Lung microvascular endothelial cell (primary cell): ENCODE measurements at places on chromosomes 5 and 9.
A peak's percentile ranks its signal among the peaks of the same experiment; 100 is the strongest.

GRCh38 chr5:168575391-168576372 lies 3.5 kb downstream of the PANK3 start:
- no peak for DNase-seq

GRCh38 chr5:116308391-116308790 lies 223.6 kb downstream of the COMMD10 start:
- DNase-seq = no peak

GRCh38 chr5:98398465-98398864 lies 375.0 kb upstream of the RGMB start:
- no peak for DNase-seq

DNA sequence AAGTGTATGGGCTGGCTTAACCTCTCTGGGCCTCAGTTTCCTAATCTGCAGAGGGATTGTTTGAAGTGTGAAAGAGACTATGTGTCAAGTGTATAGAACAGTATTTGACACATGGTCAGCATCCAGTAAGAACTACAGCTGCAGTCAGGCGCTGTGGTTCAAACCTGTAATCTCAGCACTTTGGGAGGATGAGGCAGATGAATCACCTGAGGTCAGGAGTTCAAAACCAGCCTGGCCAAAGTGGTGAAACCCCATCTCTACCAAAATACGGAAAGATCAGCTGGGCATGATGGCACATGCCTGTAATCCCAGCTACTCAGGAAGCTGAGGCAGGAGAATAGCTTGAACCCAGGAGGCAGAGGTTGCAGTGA lies 31.9 kb upstream of the STING1 start:
- DNase-seq = no peak

- DNase-seq = peak; percentile 30
Measured at GRCh38 chr9:134396825-134397224, 70.6 kb downstream of the RXRA start.

- no peak for DNase-seq
Measured at GRCh38 chr5:12073426-12073825, 169.2 kb upstream of the CTNND2 start.

- DNase-seq = no peak
Measured at GRCh38 chr9:99850736-99851499, 29.2 kb downstream of the NR4A3 start.

DNA sequence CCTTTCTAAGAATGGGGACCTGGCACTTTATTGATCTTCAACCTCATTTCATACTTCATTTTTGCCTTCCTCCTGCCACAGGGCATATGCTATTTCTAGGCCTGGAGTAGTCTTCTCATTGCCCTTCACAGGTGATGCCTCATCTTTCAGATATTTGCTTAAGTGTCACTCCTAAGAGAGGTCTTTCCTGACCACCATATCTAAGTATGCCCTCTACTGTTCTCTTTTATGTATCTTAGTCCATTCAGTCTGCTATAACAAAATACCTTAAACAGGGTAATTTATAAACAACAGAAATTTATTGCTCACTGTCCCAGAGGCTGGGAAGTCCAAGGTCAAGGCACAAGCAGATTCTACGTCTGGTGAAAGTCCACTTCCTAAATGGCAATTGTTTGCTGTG lies 99.1 kb downstream of the ADAMTS6 start:
- DNase-seq = no peak

GRCh38 chr5:180868960-180869359 lies 7.9 kb upstream of the ZFP62 start:
- peak; percentile 79 for DNase-seq

DNA sequence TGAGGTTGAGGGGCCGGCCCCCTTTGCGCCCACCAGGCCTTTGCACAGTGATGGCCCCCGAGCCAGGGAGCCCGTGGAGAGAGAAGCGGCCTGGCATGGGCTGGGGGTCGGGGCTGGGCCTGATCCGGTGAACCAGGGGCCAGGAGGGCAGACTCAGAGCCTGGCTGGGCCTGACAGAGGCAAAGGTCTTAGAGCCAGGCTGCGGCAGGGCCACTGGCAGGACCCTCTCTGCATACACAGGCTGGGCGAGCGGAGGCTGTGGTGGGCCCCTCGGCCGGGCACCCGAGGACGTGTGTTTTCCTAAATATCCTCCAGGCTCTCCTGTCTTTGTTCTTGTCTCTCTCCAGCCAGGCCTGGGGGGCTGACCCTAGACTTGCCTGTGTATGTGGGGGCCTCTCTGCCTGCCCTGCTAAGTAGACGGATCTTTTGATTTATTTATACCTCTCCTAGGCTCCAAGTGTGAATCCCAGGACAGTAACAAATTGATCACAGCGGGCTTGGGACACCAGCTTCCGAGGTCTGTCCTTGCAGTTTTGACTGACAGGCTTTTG lies 933 bp downstream of the NEK6 start:
- DNase-seq = no peak

DNA sequence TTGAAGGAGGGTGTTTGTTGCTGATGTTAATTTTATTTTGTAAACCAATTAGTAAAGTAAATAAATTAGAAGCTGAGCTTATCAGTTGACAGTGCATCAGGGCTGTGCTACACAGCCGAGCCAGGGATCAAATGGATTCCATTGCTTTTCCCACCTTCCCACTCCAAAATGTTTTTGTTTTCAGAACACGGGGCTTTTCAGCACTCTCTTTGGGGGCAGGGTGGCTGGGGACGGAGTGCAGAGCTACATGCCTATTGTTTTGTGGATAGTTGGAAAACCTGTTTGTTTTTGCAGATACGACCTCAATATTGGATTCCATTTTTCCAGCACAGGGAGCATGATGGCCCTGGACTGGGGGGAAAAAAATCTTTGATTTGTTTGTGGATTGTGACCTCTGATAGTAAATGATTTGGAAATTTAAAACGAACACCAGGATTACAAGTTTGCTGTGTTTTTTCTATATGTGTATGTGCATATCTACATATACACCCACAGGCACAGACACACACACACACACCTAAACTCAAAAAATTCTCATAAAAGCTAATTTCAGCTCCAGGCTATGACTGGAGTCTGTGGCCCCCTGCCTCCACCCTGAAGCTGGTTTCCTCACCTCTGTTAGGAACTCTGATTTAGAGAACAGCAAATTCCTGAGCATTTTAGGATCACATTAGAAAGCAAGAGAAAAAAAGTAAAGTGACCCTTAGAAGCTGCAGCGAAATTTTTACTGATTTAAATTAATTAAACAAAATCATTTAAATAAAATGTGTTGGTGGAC lies 371.7 kb upstream of the IRX2 start:
- no peak for DNase-seq

GRCh38 chr9:90964101-90965020 lies 162.7 kb downstream of the SYK start:
- no peak for DNase-seq

GRCh38 chr5:145237843-145238242 lies 597.3 kb downstream of the PRELID2 start:
- peak; percentile 89 for DNase-seq

DNA sequence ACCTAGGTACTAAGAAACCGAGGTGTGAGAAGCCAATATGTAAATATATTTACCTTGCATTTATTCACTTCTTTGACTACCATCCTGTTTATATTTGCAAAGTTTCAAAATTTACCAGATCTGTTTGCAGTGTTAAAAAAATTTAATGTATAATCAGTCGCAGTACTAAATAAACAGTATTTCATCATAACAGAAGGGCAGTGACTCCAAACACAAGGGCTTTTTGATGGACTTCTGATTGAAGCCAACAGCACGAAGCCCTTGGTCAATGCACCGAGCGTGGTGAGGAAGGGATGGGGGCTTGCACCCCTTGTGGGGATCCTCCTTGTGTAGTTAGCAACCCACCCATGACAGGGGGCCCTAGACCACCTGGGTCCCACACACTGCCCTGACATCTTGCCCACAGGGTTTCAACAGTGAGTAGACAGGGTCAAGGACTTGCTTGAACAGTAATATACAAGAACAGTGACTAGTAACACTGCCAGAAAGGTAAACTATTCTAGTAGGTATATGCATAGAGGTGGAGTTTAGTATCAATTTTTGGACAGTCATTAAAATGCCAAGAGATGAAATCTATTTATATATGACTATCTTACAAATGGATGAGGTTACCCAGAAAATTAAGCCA lies 52.6 kb upstream of the TBC1D9B start:
- DNase-seq = no peak

DNA sequence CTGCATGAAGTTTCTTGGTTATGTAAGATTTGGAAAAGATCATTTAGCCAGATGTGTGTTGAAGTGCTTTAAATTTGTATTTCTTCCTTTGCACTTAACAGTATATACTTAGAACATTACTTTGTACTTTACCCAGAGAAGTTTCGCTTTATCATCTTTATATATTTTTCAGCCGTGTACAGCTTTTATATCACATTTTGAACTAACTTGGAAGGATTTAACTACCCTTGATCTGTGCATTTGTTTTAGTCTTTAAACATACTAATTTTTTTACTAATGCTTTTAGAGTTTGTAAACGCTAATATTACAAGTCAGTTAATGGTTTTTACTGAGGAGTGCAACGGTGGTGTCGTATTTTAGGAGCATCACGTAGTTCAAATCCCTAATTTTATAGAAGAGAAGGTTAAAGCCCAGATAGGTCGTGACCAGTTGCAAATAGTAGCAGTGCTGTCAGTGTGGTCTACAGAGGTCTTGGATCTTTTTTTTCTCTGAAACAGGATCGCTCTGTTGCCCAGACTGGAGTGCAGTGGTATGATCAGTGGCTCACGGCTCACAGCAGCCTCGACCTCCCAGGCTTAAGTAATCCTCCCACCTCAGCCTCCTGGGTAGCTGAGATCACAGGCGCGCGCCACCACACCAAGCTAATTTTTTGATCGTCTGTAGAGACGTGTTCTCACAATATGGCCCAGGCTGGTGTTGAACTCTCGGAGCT lies 2.0 kb downstream of the MATR3 start:
- peak; percentile 24 for DNase-seq

DNA sequence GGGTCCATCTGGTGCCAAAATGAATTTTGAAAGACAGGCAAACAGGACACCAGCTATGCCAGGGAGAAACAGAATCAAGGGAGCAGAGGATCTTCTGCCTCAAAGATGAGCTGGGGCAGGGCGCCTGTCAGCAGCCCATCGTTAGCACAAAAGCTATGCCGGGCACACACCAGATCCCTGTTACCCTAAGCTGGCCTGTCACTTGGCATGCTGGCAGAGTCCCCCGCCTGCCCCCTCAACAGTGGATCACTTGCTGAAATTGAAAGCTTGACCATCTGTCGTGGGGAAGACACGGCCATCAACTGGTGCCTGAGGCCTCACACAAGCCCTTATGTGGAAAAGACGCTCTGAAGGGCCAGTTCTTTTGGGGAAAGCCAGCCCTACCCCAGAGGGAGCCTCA lies 256.4 kb downstream of the EBF1 start:
- DNase-seq = no peak

- DNase-seq = no peak
Measured at GRCh38 chr9:6605202-6605601, 40.3 kb downstream of the GLDC start.

GRCh38 chr5:139862803-139863202 lies 67.2 kb downstream of the PSD2 start:
- no peak for DNase-seq

- DNase-seq = no peak
Measured at GRCh38 chr9:135244271-135245221, 157.1 kb downstream of the OLFM1 start.

- DNase-seq = peak; percentile 63
Measured at GRCh38 chr5:39072925-39073766, 1.1 kb downstream of the RICTOR start.

- DNase-seq = no peak
Measured at GRCh38 chr9:106486685-106487084, 376.3 kb upstream of the ZNF462 start.

DNA sequence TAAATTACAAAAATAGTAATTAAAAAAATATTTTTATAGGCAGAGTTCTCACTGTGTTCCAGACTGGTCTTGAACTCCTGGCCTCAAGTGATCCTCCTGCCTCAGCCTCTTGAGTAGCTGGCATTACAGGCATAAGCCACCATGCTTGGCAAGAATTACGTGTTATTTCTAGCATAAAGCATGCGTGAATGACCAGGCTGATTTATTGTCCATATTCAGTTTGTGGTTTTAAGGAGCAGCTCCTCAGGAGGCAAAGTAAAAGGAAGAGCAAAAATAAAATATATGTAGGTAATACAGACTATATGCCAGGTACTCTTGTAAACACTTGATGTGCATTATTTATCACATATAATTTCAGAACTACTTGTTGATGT lies 7.1 kb upstream of the CD180 start:
- DNase-seq = no peak

DNA sequence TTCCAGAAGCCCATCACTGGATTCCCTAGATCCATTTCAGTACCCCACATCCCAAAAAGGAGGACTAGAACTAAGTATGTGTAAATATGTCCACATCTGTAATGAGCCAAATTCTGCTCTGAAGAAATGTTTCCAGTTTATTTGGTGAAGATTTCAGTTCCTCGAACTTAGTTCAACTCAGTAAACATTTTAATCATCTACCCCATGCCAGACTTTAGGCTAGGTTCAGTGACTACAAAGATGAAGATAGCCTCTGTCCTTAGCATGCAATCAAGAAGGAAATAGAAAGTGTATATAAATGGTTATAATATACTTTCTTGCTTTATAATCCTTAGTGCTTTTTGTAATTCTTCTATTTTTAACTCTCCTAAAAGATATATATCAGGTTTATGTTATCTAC lies 21.5 kb downstream of the RUSC2 start:
- DNase-seq = no peak

DNA sequence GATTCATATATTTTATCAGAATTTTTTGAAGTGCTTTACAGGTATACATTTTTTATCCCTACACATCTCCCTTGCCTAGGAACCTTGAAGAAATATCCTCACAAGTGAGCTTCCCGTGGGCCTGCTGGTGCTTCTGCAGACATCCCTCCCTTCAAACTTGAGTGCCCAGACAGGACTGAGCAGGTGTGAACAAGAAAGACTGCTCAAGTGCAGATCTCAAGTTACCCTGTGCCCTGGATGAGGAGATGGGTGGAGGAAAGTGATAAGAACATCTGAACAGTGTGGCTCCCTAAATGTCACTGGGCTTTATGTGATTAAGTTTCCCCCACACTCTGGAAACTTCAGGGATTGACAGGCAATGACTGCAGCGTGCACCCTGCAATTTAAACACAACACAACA lies 209.8 kb downstream of the TLE1 start:
- DNase-seq = no peak

DNA sequence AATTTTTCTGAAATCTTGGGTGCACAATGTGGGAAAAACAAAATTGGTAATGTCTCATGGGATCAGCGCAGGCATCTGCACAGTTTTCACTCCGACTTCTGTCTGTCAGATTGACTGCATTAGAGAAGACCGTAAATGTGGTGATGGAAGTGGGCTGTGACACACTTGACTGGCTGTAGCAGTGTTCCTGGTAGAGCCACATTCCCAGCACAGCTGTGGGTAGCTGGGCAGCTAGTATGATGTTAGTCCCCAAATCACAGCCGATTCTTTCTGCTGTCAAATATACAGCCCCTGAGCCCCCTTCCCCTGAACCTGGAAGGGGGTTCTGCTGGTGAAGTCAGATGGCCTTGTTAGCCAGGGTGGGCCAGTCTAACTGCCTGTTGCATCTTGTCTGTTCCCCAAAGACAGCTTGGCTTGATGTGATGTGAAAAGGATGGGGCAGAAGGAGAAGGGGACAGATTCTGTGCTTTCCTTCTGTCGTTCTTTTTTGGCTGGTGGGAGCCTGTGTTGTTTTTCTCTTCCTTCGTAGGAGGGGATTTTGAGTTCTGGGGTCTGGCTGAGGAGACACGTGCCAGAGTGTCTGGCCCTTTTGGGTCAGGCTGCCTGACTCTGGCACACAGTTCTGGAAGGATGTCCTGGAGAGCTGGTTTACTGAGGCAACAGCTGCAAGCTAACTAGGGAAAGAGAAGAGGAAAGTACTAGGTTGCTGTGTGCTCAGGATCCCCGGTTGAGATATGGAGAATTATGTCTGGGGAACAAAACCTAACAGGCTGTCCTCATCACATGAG lies 66.4 kb upstream of the SPRY4 start:
- DNase-seq = no peak

- no peak for DNase-seq
Measured at GRCh38 chr9:23088932-23089364, 642.3 kb downstream of the DMRTA1 start.
